ENCODE measurements at places on chromosomes 7 and 10. TPM values are rescaled to one million over a fixed set of nuclear protein-coding genes. Genes with fewer than 3 reads are reported as not detected.

- no peak for DNase-seq
Observed at GRCh38 chr7:51187941-51188340, 128.7 kb downstream of the COBL start.

- no peak for DNase-seq
Observed at GRCh38 chr7:2217206-2217605, 15.5 kb downstream of the MAD1L1 start.

- DNase-seq = no peak
Observed at GRCh38 chr7:20305726-20306125, 25.0 kb upstream of the ITGB8 start.

GRCh38 chr10:33793793-33794192, 459.3 kb upstream of the NRP1 start:
- no peak for DNase-seq

GRCh38 chr7:108234971-108235450, 104.8 kb upstream of the LAMB4 start:
- DNase-seq = no peak

DNA sequence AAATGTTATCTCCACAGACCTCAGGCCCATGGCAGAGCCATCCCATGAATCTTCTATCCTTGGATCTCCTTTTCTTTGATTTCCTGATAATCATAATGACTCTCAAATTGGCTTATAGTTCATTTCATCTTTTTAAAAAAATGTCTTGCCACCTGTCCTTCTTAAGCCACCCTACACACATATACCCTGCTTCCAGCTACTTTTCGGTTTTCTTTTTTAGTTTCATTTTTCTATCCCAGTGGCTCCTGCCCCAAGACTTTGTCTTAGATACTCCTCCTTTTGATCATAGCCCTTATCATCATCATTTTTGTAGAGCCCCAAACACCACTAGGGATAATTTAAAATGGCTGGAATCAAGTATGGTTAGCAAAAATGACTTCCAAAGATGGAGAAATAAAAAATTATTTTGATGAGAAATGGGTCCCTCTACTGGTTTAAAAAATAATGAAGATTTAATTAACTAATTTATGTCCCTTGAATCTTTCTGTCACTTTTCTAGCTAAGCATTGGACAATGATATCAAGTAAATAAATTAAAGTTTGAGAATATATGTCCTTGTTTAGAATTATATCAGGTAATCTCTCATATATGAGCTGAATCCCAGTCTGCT, 277.3 kb upstream of the SEMA3D start:
- no peak for DNase-seq

GRCh38 chr7:74480861-74481417, 27.2 kb downstream of the GTF2IRD1 start:
- DNase-seq = peak; percentile 70

- DNase-seq = no peak
Observed at GRCh38 chr7:5172196-5172775, 17.7 kb upstream of the WIPI2 start.

DNA sequence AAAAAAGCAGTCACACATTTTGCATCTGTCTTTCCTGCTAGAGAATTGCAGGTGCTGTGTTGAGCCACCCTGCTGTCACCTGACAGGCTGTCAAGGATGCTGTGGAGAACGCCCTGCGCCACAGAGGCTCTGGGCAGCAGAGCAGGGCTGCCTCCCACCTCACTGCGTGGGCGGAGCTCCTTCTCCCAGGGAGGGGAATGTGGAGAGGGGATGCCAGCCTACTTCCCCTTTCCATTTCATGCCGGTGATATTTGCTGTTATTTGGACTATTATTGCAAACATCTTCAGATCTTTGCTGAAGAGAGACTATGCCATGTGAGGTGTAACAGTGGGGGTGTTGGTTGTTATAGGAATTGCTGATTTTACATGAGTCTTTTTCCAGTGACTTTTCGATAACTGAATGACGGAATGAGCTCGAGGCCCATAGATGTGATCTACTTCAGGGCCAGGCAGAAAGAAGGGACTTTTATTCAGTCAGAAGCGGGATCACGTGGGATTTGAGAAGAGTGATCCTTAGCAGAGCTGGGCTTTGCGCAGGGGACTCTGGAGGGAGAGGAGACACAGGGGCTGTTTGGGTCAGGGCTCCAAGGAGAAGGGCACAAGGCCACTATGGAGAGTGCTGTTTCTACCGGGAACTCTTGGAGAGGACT, 13.6 kb upstream of the PRKAG2 start:
- no peak for DNase-seq

GRCh38 chr7:129370812-129371211, 63.4 kb upstream of the STRIP2 start:
- DNase-seq = no peak

- DNase-seq = peak; percentile 11
Observed at GRCh38 chr7:475951-476441, 43.6 kb downstream of the PDGFA start.

GRCh38 chr10:21519941-21520436, 5.5 kb downstream of the SKIDA1 start:
- DNase-seq = no peak

DNA sequence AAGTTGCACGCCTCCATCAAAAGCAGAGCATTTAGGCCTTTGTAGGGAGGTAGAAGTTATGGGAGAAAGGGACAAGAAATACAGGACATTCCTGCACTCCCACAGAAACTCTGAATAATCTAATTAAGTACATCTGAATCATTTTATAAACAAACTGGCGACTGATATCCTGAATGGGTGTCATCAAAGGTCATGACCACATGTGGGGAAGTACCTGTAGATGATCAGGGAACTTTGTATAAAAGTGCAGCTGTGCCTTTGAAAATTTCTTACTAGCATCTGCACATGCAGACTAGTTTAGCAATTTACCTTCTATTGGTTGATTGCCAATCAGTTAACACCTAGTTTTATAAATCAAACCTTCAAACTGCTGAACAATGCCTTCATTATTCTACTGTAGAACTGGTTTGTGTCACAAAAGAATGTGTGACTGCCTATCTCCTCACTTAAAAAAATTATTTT, 17.1 kb downstream of the STEAP4 start:
- DNase-seq = no peak

DNA sequence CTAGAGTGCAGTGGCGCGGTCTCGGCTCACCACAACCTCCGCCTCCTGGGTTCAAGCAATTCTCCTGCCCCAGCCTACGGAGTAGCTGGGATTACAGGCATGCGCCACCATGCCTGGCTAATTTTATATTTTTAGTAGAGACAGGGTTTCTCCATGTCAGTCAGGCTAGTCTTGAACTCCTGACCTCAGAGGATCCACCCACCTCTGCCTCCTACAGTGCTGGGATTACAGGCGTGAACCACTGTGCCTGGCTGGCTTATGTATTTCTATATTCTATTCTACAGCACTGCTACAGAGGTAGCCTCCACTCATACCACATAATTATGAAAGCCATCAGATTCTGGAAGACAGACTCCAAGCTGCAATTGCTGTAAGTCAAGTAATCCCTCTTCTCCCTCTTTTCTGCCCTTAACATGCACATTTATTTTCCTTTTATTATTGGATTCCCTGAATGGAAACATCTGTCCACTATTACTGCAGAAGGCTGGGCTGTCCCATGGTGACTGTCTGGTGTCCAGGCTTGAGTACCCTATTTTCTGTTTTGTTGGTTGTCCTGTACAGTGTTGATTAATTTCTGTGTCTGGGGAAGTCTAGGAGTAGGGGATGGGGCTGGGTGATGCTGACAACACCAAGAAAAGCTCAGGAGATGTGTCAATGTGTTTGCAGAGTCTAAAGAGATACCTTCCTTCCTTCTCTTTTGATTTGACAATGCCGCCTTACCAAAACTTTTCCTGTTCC, 5.8 kb upstream of the ZNF487 start:
- DNase-seq = no peak

DNA sequence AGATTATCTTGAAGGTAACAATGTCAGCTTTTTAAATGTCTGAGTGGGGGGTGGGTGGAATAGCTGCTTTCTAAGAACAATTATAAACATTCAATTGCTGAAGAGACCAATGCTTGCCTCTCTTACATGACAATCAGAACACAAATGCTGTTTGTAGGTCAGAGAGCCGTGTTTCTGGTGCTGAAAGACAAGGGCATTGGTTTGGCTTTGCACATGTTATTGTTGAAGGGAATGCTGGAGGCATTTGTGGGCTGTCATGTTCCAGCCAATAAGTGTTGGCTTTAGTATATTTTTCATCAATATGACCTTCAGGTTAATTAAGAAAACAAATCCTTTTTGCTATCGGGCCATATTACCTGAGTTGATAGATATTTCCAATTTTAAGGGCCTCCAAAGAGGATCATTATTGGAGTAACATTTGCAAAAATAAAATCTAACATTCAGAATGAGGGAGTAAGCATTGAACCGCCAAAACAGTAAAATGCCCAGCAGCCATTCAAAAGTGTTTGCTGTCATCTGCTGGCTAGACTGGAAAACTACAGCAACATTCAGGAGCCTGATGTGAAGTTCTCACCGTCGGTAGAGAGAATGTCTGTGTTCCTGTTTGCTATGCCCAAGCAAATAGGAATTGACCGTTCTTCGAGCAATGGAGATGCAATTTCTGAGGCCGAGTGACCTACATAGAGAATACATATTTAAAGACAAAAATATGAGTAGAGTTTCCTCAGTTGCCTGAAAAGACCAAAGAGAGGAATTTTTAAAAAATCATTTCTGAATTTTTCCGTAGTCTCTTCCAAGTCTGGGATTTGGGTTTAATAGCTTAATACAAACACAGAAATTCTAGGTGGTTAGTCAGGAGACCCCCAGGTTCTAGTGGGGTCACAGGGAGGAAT, 118.9 kb downstream of the APBB1IP start:
- no peak for DNase-seq

DNA sequence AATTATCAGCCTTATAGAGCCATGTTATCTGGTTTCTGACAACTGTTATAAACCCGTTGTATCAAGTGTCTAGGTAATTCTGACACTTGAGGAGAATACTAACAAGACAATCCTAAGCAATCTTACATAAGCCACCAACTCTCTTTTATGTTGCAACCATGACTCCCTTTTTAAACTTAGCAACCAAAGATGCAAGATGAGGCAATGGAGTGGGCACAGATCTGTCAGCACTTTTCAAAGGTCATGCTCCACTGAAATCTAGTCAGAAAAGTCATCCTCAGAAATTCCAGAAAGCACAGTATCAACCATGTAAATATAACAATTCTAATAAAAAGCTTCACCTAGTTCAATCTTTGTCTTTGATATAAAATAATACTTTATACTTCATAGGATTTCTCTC, 77.0 kb upstream of the SEMA3A start:
- DNase-seq = no peak

DNA sequence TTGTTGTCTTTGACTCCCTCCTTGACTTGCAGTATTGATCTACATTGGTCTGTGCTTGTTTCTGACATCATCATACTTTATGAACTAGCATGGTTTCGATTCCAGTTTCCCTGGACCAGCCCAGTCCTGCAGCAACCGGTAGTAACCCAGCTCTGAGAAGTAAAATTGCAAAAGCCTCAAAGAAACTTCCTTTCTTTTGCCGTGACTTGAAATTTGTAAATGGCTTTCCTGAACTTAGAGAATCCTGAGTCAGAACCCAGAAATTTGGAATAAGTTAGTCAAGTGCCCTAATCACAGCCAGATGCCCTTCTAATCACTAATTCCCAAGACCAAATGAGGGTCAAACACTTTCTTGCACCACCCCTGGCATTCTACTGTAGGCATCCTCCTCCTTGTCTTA, 15.0 kb downstream of the TAS2R60 start:
- DNase-seq = no peak

DNA sequence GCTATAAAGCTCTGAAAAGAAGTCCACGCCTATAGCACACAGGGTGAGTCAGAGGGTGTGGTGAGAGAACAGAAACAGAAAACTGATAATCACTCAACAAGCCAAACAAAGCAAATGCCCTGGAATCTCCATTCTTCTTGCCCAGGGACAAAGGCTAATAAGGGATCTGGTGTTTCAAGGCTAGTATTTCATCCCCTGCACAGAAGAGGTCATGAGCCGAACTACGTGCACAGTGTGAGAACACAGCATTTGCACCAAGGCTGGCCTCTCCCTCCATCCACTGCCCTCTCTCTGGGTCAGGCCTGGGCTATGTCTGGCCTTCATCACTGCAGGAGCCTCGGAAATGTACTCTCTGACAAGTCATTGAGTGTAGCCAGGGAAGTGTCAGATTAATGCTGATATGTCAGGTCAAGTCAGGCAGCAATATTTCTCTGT, 42.7 kb downstream of the PRR15 start:
- DNase-seq = no peak

DNA sequence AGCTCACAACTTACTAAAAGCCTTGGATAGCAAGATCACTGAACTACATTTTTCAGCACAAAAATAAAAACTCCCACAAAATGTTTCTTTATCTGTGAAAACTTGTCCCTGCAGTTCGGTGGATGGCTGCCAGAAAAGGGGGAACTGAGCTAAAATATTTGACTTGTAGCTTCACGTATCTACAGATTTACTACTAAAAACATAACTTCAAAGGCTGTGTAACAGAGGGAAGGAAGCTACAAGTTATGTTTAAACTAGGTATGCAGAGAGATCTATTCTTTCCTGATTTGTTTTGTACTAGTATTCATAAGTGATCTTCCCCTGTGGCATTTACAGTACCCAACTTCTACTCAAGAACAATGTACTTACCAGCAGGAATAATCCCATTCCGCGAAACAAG, 25.1 kb downstream of the SGCE start:
- DNase-seq = no peak

DNA sequence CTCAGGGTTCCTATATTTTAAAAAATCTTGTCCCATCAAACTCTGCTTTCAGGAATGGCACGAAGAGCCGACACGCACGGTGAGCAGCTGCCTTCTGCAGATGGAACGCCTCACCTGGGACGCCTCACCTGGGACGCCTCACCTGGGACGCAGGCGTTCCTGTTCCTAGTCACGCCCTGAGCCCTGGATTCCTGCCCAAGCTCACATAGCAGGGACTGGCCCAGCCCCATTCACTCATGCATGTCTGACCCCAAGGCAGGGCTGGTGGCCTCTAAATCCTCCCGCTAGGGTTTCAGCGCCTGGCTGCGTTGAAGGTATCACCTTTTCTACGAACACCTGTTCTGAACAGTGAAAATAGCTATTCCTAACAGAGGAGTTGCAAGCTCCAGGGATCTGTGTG, 49.8 kb downstream of the CARD11 start:
- no peak for DNase-seq

DNA sequence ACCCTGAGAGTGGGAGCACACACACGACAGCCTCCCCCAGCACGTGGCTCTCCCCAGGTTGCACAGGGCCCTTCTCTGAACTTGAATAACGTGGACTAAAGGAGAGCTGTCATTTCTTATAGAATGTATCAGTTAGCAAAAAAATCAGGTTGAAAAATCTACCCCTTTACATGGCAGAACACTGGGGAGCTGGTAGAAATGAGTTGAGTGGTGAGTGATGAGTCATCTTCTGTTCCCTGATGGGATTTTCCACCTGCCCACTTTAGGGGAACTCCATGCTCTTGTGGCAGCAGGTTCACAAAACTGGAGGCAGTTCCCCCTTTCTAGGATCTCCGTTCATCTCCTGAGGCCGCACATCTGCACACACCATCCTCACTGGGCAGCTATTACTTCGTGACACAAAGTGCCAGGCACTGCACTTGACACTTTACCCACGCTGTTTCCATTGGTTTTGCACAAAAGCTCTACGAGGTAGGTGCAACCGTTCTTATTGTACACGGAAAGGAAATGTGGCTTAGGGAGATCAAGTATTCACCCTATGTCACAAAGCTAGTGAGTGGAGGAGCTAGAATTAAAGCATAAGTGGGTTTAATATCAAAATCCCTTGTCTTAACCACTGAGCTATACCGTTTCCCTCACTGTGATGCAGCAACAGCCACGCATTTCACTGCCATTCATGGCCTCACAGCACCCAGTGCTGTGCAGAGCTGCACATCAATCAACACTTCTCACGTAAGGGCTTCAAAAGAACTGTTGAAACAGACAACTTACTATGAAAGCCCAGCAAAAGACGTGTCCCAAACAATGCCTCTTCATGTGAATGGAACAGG, 80.2 kb downstream of the RNF216 start:
- no peak for DNase-seq

NEUROG3 gene
- not detected for total RNA-seq

GUSB gene
- total RNA-seq = 35.2 TPM
